Putamen (tissue), 1 donor: ENCODE measurements at places on chromosomes 7 and 10.

DNA sequence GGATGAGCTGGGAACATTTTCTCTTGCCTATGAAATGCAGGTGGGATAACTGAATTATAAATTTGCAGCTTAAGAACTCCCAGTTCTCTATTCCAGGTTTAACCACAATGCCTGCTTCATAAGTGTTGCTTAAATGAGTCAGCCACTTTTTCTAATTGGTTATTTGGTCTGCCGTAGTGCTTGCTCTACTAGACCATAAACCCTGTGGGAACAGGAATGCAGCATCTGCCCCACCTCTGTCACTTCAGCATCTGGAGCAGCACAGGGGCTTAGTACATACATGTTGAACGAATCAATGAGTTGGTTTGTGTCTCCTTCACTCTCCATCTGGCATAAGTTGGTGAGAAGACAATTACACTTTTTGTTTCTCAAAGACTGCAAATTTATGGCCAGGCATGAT lies 95.2 kb upstream of the PTER start:
- no peak for DNase-seq

DNA sequence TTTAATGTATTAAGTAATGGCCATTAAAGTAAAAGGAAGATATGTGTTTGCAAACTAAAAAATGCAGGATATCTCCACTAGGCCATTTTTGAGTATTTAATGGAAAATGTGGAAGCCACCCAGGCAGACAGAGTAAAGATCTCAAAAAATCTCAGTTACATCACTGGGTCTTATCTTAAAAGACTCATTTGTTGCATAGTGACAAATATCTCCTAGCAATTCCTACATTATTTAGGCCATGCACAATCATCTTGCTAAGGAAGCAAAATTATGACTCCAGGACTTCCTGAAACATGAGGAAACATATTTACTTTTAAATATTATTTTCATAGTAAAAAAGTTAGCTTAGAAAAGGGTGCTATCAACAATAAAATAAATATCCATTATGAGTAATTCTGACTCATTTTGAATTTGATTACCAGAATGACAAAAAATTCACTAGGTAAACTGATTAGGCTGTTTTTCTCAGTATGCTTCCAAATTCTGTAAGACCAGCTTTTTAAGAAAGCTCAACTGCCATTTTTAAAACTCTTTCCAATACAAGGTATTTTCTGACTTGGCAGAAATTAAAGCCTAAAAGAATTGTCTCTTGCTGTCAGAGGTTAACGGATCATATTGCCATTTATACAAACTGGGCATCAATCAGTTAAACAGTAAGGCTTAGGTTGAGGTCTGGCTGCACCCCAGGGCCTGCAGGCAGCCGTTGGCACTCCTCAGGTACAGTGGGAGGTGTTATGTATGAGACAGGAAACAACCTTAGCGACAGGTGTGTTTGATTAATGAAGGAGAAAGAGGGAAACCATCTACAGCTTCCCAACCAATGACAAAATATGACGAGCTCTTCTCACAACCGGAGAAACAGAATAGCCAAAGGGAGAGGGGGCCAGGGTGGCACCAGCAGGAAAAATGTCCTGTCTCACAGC lies 31.8 kb downstream of the PCLO start:
- DNase-seq = no peak

GRCh38 chr7:45869426-45869825 lies 3.5 kb downstream of the CCDC201 start:
- DNase-seq = no peak

GRCh38 chr7:100372256-100372655 lies 1.0 kb upstream of the PILRA start:
- no peak for DNase-seq
